ENCODE measurements at places on chromosomes 4 and X.

DNA sequence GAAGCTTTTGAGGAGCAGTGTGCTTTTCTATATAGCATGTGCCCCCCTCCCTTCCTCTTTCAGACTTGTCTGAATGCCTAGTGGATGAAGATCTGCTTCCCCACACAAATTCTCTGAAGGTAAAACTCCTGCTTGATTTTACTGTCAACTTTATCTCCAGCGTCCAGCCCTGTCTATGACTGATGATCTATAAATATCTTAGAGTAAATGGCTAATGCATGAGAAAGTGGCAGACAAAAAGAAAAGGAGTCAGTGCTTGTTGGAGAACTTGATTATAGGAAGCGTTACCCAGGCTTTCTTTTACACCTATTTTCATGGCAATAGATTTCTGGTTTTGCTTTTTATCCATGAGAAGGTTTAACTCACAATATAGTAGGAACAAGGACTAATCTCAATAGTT, 168.3 kb upstream of the HS3ST1 start:
- DNase-seq, result no peak

GRCh38 chr4:82201303-82201702, 172.5 kb downstream of the HNRNPD start:
- no peak for DNase-seq

DNA sequence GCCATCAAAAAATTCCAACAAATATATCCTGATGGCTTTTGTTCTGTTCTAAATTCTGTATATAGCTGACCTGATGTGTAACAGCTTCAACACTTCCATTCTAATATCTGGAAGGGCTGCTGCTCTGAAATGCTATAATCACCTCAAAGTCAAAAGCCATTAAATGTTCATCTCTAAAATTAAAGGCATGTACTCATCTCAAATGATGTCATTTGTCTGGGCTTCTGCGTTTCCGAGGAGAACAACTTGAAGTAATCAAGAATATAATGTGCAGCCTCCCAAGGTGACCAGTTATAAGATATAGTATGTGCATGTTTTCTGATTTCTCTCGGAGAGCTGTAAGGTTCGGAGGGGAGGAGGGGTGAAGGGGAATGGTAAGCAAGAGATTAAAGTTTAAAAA, 237.6 kb downstream of the SCFD2 start:
- no peak for DNase-seq

DNA sequence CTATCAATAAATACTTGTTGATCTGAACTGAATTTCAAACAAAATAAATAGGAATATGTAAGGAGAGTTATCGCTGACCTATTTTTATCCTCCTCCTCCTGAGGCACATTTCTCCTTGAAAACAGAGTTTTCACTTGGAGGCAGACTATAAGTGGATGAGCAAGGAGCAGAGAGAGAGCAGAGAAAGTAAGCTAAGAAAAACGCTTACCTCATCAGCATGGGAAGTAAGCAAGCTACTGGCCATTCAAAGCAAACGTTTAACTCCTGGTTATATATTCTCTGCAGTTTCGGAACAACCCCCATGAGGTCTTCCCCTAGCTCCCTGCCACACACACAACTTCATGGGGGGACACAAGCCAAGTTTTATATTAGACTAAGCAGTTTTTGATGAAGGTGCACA, 13.2 kb downstream of the ZDHHC9 start:
- no peak for DNase-seq

GRCh38 chr4:157221895-157222770, 1.6 kb downstream of the GRIA2 start:
- DNase-seq, result no peak

DNA sequence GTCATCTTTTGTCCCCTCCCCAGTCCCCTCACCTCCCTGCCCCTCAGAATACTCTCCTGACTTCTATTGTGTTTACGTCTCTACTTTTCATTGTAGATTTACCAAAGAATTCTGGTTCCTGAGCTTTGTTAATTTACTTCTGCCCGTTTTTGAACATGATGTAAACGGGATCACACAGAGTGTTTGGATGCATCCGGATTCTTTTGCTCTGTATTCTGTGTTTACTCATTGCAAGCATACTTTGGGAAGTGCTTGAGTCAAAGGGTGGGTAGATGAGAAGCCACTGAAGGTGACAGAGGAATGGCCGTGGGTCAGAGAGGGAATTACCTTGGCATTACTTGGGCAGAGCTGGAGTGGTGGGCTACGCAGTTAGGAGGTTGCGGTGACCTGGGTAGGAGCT, 18.0 kb downstream of the CLCN4 start:
- no peak for DNase-seq

DNA sequence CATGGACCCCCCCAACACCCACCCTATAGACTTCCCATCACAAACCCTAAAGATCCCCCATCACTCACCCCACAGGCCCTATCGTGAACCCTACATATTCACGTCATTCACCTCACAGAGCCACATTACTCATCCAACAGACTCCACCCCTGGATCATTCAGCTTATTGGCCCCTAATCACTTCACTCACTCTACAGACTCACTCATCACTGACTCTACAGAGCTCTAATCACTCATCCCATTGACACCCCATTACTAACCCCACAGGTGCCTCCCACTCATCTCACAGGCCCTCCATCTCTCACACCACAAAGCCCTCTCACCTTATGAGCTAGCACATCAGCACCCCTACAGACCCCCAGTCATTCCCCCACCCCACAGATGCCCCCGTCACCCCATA, 6.3 kb upstream of the TBC1D25 start:
- no peak for DNase-seq

GRCh38 chr4:53147197-53147596, 218.7 kb downstream of the SCFD2 start:
- DNase-seq, result no peak
